ENCODE measurements at places on chromosomes 5 and 9.

GRCh38 chr9:35798658-35799374 lies 7.4 kb downstream of the NPR2 start:
- no peak for DNase-seq

- DNase-seq = no peak
Measured at GRCh38 chr5:168786147-168786546, 207.0 kb upstream of the PANK3 start.

- no peak for DNase-seq
Measured at GRCh38 chr5:53430618-53431252, 49.7 kb upstream of the FST start.

DNA sequence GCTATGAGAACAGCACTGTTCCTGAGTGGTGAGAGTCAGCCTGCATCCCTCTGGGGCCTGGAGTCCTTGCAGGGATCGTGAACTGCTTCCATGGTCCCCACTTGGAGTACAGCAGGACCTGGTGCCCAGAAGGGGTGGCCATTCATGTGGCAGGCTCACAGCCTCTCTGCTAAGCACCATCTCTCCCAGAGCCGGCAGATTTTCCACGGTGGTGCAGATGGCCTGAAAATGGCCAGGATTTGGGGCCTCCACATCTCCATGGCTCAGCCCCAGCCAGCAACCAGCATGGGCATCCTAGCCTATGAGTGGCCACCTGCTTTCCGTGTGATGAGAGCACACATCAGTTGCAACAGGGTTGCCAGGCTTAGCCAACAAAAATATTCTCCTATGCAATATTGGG lies 33.9 kb upstream of the SEMA4D start:
- no peak for DNase-seq

DNA sequence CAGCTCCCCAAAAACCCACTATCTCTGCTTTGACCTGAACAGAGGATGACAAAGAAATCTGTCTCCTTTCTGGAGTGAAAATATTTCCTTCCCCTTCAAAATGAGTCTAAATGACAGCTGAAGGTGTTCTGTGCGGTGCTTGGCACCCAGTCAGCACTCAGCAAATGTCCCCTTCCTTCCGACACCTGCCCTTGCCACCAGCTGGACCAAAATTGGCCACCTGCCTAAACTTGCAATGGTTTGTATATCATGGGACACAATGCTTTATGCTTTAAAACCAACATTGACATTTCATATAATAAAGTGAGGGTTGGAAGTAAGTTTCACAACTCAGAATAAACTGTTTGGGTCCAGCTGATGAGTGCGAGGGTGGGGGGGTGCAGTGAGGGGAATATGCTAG lies 7.5 kb upstream of the TTC1 start:
- DNase-seq = peak; percentile 18

GRCh38 chr9:93357649-93358048 lies 93.8 kb upstream of the FAM120A start:
- DNase-seq = no peak

DNA sequence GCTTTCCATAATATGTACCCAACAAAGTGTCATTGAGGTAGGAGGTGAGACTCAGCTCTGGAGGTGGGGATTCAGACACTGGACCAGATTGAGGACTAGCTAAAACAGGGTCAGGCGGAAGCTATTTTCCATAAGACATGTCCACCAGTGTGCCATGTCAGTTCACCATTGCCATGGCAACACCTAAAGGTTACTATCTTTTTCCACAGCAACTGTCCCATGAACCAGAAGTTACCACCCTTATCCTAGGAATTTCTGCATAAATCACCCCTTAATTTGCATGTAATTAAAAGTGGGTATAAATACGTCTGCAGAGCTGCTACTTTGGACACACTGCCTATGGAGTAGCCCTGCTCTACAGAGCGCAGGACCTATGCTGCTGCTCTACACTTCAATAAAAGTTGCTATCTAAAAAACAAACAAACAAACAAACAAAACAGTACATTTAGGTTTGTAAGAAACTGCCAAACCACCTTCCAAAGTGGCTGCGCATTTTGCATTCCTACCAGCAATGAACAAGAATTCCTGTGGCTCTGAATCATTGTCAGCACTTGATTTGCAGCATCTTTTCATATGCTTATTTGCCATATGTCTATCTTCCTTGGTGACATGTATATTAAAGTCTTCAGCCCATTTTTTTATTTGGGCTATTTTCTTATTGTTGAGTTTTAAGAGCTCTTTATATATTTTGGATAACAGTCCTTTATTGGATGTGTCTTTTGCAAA lies 18.0 kb upstream of the TRIM32 start:
- DNase-seq = no peak

Measured in NCI-H2081 treated with DMSO at 0.1 percent for 48 hours (cell line).